ENCODE measurements at places on chromosomes 5 and 9.

- DNase-seq: no peak
These were observed 138.7 kb downstream of the DRD1 start for GRCh38 chr5:175305251-175305650.

DNA sequence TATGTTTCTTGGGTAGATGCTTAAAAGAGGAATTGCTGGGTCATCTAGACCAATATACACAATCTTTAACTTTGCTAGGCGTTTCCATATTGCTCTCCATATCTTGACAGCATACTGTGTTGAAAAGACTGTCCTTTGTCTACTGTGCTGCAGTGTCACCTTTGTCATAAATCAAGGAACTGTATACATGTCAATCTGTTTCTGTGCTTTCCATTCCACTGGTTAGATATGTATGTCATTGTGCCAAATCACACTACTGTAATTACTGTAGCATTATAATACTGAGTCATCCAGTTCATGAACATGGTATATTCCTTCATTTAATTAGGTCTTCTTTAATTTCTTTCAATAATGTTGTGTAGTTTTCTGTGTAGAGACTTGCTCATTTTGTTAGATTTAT lies 149.7 kb upstream of the RASGRF2 start:
- no peak for DNase-seq

GRCh38 chr9:34479431-34479866 lies 20.8 kb downstream of the DNAI1 start:
- DNase-seq: no peak

- DNase-seq: no peak
These were observed 108.2 kb upstream of the MPDZ start for GRCh38 chr9:13387734-13388067.

DNA sequence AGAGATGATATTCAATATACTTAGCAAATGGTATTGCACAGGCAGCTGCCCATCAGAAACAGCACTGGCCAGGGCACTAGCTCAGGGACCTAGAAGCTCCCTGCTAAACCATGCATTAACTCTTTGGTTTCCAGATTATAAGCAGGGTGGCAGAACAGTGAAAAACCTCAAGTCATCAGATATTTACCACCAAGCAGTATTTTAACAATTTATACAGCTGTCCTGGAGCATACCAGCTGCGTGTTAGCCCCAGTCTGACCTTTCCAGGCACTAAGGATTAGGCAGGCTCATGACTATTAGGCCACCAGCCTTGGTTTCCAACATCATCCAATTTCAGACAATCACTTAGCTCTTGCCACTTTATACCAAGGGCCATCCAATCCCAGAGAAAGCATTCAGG lies 326.5 kb downstream of the CAAP1 start:
- DNase-seq: no peak

- no peak for DNase-seq
These were observed 8.3 kb downstream of the DCTN4 start for GRCh38 chr5:150750469-150750868.

DNA sequence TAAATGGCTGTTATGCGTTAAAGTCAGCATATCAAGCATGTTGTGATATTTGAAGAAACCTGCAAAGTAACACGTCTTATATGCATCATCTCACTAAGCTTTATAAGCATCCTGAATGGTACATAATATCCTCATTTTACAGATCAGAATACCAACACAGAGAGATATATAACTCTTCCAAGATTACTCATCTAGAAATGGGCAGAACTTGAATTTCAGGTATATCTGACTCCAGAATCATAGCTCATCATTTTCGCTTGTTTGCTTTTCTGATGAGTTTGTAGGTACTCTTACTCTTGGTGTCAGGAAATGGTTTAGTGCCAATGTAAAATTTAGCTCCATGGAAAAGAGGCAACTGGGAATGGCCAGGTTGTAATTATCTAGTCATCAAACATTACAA lies 232.3 kb upstream of the ANKH start:
- DNase-seq: no peak
